ENCODE measurements at places on chromosomes 11 and 22. TPM values are rescaled to one million over a fixed set of nuclear protein-coding genes. Genes with fewer than 3 reads are reported as not detected.

DNA sequence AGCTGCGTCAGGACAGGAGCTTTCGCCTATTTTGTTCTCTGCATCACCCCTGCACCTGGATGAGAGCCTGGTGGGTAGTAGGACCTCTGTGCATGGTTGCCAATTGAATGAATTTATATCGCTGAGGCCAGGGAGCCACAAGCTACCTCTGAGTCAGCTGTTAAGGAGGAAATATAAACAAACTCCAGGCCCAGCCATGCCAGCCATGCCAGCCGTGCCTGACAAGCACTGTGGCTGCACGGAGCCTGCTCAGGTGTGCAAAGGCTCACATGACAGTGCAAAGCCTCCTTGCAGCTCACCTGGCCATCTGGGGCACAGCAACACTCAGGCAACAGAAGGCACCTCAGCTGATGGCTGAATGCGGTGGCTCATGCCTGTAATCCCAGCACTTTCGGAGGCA lies 33.7 kb upstream of the LINC01488 start:
- peak; percentile 3 for DNase-seq

DNA sequence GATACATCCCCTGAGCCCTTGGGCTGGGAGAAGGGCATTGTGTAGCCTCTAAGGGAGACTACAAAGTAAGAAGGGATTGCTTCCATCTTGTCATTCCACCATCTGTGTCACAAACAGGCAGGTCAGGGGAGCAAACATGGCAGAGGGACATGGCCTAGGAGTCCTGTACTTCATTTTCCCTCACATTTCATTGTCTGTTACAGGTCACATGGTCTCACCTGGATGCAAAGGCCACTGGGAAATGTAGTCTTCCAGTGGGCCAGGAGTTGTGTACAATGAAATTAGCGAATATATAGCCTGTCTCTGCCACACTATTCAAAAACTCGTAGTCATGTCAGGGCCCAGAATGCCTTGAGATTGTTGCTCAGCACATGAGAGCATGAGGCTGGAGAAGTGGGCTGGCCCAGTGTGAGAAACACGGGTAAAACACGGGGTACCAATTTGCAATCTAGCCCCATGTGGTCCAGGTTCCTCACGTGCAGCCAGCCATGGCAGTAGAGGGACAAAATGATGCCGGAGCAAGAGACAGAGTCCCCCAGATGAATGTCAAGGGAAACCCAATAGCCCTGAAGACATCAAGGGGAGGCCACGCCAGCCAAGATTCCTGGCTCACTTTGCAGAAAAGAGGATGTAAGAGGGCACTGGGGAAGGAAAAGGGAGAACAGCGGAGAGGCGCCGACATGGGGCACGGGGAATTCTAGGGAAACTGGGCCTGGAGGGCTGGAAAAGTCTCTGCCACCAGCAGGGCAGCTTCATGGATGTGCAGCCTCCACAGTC lies 47.7 kb upstream of the EMID1 start:
- DNase-seq: no peak

APLNR gene
- 2.7 TPM for total RNA-seq

SPI1 gene
- total RNA-seq: 10.3 TPM

RIN1 gene
- 1.1 TPM for total RNA-seq

All from right lobe of liver (tissue), 6 donors.